ENCODE measurements at places on chromosomes 2 and 18.

GRCh38 chr2:136221026-136221425 is 103.1 kb upstream of the CXCR4 start:
- no peak for DNase-seq

DNA sequence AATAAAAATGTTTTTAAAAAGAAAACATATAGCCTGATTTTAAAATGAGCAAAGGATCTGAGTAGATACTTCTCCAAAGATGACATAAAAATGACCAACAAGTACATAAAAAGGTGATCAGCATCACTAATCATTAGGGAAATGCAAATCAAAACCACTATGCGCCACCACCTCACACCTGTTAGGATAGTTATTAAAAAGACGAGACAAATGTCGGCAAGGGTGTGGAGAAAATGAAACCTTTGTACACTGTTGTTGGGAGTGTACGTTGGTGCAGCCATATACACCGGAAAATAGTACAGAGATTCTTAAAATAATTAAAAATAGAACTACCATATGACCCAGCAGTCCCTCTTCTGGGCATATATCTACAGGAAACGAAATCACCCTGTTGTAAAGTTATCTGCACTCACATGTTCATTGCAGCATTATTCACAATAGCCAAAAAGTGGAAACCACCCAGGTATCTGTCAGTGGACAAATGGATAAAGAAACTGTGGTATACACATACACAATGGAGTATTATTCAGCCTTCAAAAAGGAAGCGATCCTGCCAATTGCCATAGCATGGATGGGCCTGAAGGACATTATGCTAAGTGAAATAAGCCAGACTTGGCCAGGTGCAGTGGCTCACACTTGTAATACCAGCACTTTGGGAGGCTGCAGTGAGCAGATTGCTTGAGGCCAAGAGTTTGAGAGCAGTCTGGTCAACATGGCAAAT is 91.6 kb downstream of the PRKRA start:
- DNase-seq: no peak

DNA sequence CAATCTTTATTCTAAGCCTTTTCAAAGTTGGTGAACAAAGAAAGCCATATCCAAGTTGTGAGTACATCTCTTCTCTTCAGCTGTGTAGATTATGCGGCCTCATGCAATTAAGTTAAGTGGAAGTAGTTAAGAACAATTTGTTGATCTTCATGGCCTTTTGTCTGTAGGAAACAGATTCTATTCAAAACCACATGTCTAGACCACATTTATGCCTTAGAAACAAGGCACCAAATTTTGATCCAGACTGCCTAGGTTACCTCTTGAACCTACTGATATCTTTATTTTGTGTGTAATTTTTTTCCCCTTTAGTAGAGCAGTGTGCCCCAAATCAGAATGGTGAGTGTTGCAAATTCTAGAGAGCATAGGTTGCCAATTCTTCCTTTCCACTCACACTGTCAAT is 101.6 kb upstream of the CERS6 start:
- no peak for DNase-seq

DNA sequence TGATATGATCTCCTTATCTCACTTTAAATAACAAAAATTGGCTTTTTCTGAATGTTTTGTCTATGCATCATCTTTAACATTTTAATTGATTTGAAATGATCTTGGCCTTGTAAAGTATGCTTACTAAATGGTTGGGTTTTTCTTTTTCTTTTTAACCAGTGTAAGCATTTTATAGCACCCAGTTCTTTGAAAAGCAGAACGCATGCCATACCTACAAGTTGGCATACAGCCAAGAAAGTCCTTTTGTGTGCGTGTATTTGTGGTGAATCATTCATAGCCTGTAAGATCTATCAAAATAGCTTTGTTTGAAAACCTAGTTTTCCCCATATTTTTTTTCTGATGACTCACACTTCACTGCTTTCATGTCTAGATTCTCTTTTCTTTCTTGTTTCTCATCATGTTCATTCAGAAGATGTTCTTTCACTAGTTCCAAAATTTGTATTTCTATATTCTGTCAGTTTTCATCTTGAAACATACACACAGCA is 4.1 kb upstream of the VRK2 start:
- DNase-seq: peak; percentile 93

GRCh38 chr2:175175896-175176295 is 5.6 kb downstream of the ATP5MC3 start:
- DNase-seq: no peak

DNA sequence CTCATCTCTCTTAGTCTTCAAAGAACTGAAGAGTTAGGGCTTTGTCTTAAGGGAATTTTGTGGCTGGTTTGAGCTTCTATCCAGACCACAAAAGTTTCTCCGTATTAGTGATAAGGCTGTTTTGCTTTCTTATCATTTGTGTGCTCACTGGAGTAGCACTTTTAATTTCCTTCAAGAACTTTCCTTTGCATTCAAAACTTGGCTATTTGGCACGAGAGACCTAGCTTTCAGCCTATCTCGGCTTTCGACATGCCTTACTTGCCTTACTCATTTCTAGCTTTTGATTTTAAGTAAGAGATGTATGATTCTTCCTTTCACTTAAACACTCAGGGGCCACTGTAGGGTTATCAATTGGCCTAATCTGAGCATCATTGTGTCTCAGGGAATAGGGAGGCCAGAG is 29.9 kb downstream of the HDHD2 start:
- peak; percentile 10 for DNase-seq

DNA sequence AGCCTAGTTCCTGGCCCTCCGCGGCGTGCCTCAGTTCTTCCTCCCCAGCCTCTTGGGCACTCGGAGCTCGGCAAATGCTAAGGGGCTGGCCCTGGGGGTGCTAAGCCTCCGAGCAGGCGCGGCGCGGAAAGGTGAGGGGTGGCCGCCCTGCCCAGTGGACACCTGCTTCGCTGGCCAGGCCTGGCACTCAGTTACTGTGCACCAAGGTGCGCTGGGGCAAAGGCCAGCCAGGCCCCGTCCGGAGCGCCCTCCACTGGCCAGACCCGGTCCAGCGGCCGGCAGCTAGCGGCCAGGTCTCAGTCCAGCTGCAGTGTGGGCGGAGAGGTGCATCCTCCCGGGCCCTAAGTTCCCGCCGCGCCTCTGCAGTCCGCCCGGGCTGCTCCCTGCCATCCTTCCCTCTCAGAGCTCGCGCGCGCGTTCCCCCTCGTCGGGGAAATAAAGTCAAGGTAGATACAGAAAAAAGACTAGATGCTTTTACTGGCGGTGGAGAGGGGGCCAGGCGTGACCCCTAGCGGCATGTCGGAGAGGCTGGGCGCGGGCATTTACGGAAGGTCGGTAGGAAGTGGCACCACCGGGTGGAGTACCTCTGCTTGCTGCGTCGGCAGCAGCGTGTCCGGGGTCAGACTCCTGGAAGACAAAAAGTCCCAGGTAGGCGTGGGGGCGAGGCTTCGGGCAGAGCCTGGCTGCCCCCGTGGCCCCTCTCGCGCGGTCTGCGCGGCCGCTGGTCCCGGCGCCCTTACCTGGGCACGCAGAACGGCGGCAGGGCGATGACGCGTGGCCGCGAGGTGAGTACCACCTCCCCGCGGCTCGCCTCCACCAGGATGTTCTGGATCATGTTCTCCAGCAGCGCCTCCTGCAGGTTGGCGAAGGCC is 9.4 kb upstream of the CRYBA2 start:
- DNase-seq: peak; percentile 49

DNA sequence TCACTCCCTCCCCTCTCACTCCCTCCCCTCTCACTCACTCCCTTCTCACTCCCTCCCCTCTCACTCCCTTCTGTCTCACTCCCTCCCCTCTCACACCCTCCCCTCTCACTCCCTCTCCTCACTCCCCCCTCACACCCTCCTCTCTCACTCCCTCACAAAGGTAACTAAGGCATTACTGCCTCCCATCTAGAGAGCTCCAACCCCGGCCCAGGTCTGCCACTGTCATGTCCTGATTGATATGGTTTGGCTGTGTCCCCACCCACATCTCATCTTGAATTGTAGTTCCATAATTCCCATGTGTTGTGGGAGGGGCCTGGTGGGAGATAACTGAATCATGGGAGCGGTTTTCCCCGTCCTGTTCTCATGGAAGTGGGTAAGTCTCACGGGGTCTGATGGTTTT is 359.9 kb upstream of the MYT1L start:
- no peak for DNase-seq

DNA sequence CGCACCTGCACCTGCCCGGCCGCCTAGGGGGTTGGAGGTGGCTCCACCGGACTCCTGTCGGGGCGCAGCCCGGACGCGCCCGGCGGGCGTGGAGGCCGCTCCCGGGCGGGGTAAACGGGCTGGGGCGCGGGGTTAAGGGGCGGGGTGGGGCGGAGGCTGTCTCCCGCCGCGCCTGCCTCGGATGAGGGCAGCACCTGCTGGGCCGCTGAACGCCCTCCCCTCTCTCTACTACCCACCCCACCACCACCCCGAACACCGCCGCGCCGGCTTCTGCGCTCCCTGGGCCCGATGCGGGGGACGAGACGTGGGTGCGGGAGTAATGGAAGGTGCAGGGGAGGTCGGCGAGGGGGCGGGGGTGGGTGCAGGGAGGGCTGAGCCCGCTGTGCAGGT is 224.8 kb upstream of the ID2 start:
- DNase-seq: no peak

DNA sequence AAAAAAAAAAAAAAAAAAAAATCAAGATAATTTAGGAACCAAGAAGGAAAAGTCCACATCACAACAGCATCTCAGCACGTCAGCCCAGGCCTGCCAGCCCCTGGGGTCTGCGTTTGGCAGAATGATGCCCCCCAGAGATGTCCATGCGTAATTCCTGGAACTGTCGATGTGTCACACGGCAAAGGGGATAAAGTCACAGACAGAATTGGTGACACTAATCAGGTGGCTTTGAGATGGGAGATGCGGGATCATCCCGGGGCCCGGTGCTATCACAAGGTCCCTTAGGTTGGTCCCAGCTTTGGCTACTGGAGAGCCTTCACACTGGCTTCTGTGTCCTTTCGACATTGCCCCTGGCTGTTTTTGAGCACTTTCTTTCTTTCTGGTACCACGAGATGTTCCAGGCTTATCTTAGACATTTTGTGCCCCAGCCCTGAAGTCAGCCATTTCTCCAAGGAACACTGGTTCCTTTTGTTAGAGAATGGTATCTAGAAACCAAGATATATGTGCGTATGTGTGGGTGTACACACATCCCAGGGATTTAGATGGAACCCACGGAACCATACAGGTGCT is 20.7 kb downstream of the RAMP1 start:
- DNase-seq: no peak

- peak; percentile 12 for DNase-seq
Measured at GRCh38 chr2:26978061-26978596, 7.7 kb downstream of the MAPRE3 start.

DNA sequence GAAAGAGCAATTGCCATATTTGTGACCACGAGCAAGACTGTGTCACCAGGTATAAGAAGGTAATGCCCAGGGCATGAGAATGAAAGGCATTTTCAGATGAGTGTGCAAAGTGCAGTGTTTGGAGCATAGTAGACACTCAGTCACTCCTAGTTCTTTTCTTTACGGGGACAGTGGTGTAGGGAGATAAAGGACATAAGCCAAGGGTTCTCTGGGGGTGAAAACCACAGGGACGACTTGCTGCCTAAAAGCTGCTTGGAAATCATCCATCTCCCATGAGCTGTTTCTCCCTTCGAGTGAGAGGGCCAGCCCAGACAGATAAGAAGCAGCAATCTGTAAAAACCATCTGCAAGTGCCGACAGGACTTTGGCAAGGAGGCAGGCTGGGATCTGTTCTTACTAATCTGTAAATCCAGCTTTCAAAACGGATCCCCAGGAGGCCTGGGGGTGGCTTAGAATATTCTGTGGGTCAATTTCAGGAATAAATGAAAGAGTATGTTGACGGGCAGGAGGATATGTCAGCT is 221.6 kb downstream of the LPIN1 start:
- peak; percentile 50 for DNase-seq

- DNase-seq: no peak
Measured at GRCh38 chr2:120875431-120875830, 139.8 kb downstream of the GLI2 start.

GRCh38 chr2:9836517-9836916 is 6.8 kb upstream of the TAF1B start:
- no peak for DNase-seq

DNA sequence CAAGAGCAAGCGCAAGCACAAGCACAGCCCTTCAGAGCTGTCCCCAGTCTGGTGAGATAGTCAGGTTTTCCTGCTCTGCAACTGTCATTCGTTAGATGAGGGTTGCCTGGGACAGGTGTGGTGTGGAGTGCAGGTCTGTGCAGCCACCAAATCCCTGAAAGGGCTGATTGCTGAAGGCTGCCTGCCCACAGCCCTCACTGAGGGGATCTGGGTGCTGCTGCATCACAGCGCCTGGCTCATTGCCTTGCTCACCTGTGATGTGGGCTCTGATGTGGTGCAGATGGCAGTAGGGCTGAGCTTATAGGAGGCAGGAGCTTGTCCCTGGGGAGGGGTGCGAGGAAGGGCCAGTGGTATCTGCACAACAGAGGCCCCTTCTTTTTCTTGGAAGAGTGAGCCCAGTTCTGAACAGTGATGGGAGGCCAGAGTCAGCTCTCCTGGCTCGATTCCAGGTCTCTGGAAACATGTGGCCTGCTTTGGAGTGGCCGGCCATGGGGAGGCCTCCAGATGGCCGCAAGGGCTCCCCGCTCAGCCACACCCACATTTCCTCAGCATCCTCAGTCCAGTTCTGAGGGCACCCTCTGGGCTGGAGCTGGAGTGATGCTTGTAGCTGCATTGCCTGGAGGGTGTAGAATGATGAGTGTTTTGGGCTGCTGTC is 11.4 kb downstream of the UBE2F start:
- DNase-seq: peak; percentile 14

GRCh38 chr2:28761420-28761819 is 9.8 kb downstream of the PPP1CB start:
- DNase-seq: no peak

DNA sequence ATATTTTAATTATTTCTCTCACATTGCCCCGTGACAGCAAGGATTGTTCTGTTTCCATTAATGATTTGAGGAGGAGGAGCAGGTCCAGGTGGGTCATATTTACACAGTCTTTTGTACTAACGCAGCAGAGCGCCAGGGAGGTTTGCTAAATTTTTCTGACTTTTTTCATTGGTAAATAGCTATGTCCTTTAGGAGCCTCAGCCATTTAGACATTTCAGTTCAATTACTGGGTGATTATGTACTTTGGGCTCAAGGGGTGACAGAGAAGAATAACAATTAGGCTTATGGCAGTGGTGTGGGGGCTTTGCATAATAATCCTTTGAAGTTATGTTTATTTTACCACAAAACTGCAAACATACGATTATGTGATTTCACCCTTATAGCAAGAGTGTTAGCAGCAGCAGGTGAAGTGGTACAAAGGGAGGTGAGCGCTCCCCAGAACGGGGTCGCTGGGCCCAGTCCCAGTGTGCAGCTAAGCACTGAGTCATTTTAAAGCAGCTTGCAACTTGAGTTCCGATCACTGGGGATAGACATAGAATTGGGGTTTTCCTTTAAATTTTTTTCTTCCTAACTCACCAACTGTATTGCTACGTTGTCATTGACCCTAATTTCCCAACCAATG is 80.3 kb downstream of the TSHZ1 start:
- DNase-seq: no peak

DNA sequence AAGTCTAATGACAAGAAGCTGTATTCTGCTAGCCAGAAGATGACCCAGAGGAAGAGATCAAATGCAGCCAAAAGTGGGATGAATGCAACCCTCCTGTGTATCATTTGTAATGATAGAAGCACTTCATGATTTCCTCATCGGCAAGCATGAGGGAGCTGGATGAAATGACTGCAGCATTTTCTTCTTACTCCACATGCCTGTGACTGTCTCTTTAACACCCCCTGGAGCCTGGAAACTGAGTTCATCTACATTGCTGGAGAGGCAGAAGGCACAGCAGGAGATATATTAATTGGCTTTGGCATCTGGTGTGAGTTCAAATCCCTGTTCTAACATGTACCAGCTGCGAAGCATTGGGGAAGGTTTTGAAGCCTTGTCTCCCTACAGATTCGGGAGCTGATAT is 37.7 kb downstream of the ID2 start:
- no peak for DNase-seq

Data from astrocyte of the hippocampus (primary cell).